ENCODE measurements at places on chromosomes 16 and 17.

DNA sequence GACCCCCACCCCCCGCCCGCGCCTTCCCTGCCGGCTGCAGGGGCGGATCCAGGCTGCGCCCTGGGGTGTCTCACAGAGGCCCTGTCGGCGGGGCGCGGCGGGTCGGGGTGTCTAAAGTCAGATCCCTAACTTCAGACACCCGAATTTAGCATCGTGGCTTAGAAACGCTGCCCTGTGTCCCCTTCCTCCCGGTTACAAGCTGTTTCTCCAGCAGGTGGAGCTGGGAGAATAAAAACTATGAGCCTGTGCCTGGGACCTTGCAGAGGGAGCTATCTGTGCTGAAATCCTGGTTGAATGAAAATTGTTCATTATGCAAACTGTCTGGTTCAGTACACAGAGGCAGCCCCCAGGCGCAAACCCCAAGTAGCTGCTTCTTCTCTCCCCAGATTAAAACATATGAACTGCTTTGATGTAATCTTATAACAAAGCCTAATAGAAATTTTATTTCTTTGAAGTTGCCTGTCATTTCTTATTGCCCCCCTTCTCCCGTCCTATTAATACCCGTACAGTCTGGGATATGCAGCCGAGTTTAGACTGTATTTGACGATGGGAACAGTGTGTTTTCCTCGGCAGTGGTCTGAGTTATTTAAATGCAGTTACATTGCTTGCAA lies 79.0 kb downstream of the RPA1 start:
- DNase-seq: no peak

- no peak for DNase-seq
Measured at GRCh38 chr16:4891097-4891885, 44.0 kb downstream of the UBN1 start.

DNA sequence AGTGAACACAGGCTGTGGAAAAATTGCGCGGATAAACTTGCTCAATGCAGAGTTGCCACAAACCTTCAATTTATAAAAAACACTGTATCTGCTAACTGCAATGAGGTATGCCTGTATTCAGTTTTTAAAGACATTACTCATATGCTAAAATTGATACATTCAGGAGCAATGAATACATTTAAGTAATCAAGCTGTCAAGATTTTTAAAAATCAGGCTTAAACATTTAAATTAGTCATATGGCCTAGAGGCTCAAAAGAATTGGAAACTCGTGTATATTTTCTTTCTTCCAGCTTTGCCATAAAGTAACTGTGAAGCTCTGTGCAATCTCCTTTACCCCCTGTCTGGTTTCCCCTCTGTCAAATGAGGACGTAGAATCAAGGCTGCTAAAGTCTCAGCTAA lies 4.1 kb downstream of the SYNRG start:
- DNase-seq: no peak

DNA sequence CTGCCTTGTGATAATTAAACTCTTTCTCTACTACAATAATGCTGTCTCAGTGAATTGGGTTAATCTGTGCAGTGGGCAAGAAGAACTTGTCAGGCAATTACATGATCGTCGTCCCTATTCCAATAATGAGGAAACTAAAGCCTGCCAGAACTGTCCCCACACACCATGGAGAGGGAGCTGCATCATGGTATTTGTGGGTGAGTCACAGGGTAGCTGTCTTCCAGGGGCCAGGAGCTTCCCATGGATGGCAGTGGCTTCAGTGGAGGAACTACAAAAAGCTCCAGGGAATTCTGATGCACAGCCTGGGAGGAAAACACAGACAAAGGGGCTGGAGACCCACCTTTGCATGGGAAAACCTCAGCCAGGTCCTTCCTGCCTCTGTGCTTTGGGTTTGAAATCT lies 83.3 kb upstream of the C16orf82 start:
- no peak for DNase-seq

GRCh38 chr17:4968486-4969046 lies 949 bp upstream of the SPAG7 start:
- no peak for DNase-seq
